ENCODE measurements at places on chromosomes 1 and 21.

DNA sequence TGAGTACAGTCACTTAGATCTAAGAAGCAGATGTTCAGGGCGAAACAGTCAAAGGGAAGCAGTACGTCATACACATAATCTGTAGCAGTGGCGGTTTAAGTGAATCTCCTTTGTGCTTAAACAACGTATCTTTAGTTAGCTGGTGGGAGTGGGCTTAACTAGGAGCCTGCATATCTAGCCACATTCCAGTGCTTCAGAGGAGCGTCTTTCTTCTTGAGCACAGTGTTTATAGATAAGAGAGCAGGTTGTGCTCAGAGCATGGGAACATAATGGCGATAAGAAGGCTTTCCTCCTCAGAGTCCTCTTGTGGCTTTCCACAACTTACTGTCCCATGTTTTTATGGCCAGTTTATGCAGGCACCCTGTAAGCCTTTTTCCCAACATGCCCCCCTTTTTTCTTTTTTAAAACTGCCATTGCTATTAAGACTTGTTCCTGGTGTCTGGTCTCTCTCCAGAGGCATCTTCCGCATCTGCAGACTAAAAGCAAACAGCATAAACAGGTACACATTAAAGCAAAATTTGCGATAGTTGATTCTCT is 3.2 kb downstream of the DAP3 start:
- DNase-seq = no peak

DNA sequence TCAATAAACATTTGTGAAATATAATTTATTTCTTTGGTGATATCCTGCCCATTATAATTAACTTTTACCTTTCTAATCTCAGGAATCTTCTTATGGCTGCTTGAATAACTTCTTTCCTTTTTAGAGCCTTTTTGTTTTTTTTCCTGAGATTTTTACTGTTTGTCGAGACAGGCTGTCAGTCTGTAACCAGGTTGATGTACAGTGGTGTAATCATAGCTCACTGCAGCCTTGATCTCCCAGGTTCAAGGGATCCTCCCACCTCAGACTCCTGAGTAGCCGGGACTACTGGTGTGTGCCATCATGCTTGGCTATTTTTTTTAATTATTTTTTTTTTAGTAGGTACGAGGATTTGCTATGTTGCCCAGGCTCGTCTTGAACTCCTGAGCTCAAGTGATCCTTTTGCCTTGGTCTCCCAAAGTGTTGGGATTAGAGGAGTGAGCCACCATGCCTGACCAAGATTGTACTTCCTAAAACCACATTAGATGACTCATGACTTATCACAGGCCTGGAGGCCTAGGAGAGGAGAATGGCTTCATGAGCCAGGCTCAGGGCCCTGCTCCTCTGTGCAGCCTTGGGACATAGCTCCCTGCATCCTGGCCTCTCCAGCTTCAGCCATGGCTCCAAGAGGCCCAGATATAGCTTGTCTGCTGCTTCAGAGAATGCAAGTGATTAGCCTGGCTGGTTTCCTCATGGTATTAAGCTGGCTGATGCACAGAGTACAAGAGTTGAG is 48.6 kb downstream of the CTH start:
- no peak for DNase-seq

- no peak for DNase-seq
These were observed 19.7 kb upstream of the ALDH9A1 start for GRCh38 chr1:165717918-165718515.

- no peak for DNase-seq
These were observed 61.8 kb downstream of the RASAL2 start for GRCh38 chr1:178155481-178156255.

- no peak for DNase-seq
These were observed 9.4 kb upstream of the ACTRT2 start for GRCh38 chr1:3011631-3012455.

GRCh38 chr1:206803221-206803730 is 31.0 kb upstream of the IL10 start:
- no peak for DNase-seq

Data from GM04503 (cell line).